ENCODE measurements at places on chromosomes 2 and 18.

DNA sequence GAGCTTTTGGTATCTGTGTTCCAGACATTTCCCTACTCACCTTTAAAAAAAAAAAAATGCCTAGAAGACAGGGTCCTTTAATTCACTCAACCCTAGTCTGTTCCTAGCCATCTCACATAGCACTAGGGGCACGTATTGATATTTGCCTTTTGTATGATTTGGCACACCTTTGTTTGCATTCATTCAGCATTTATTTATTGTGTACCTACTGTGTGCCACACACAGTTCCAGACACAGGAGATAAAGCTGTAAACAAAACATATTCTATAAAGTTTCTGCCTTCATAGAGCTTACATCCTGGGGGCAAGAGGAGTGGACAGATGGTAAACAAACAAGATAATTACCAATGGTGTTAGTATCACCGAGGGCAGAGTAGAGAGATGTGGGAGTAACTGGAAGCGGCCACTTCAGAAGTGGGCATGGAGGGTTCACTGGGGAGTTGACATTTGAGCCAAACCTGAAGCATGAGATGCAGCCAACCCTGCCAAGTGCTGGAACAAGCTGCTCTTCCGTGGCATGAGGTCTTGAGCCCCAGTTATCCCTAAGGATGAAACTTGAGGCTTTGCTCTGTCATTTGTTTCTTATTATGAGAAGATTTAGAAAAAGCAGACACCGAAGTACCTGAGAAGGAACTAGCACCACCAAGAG lies 18.2 kb downstream of the MAPRE2 start:
- DNase-seq, result no peak

DNA sequence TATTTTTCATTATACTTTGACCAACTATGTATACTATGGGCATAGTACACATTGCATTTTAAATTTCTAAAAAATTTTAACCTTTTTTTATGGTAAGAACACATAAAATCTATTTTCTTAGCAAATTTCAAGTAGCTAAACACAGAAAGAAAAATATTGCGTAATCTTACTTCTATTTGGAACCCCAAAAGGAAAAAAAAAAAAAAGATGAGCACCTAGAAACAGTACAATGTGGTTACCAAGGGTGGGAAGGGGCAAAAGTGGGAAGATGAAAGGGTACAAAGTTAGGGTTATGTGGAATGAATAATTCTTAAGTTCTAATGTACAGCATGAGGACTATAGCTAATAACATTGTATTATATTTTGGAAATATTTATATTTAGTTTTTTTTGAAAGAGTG lies 205.0 kb upstream of the EPHA4 start:
- no peak for DNase-seq

DNA sequence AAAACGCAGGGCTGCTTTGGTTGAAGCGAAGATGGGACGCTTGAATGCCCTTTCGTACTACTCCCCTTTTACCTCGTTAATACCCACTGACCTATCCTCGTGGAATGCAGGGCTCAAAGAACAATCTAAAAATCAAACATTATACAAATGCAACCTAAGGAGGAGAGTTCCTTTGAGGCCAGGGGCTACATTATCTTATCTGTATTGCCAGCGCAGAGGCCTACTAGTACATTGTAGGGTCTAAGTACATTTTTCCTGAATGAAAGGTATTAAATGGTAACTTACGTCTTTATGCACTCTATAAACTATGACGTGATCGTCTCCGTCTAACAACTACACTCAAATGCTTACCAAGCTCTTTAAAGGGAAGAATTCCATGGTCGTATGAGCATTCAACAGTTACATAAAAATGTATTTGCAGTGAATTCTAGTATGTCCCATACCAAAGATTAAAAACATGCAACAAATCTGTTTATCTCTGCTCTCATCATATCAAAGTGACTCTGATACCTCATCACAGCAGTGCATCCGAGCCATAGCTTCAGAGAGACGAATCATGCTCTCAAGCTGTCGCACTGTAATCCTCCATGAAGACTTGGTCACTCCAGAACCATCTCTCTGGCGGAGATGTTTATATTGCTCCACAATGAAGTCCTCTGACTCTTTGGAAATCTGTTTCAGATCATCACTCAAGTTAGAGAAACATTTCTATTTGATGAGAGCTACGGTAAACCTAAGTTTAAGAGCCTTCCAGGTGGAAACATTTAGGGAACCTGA lies 14.1 kb upstream of the LCT start:
- no peak for DNase-seq

GRCh38 chr2:41719756-41720155 lies 328.1 kb upstream of the PKDCC start:
- DNase-seq, result no peak

DNA sequence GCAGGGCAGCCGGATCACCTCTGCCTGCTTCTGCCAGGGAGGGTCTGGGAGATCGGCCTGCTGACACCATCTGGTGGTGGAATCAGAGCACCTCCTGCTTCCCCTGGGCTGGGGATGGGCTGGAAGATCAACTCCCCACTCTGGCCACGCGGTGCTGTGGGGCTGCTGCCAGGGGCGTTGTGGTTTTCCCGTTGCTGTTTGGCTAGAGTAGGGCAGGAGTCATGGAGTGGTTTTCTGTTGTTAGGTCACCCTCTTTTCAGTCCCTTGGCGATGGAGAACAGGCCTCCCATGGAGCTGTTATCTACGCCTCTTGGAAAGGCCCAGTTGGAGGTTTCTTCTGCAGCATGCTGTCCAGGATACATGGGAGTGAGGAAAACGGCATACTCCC lies 15.2 kb downstream of the BCL2L11 start:
- no peak for DNase-seq

DNA sequence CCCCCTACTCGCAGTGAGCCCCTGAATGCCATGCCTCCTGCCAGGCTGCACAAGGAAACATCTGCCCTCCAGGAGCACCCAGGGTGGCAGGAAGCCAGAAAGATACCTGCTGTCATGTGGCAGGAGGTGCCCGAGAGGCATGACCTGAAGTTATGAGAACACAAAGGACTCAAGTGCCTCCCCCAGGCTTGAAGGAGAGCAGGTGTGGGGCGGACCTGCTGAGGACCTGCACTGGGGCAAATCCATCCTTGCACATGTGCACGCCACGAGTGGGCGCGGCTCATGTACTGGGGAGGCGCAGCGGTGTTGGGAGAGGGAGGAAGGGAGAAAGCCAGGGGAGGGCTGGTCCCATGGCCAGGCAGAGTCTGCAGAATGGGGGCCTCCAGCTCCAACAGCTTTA lies 26.9 kb downstream of the SDC1 start:
- DNase-seq, result no peak

DNA sequence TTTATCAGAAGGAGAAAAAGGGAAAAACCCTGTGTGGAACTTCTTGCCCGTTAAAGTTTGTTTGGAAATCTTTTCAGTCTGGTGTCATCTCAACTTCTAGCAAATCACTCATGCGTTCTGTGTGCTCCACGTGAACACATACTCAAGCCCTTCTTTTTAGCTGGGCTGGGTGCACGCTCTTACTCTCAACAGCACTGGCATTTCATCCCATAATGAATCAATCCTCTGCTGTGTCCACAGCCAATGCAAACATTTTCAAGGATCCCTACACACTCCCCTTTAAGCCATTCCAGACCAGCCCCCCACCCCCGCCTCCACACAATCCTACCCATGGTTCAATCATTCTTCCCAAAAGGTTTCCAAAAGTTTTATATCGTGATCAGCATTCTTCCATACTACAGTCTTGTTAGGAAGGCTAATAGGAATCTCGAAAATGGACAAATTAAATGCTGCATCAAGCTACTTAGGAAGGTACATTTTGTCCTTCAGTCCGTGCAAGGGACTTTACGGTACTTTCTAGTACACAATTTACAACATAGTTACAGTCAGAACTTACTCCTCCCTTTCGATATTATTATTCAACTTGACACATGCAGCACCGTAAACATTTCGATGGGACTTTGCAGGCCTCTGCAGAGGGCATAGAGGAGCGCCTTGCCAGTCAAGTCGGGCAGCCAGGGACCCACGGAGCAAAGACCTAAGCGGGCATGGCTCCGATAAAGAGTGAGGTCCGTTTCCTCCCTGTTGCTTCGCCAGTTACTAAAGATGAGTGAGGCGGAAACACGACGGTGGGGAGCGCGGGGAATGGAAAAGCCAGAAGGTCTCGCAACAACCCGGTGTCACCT lies 1.4 kb downstream of the PTGR3 start:
- DNase-seq, result no peak

DNA sequence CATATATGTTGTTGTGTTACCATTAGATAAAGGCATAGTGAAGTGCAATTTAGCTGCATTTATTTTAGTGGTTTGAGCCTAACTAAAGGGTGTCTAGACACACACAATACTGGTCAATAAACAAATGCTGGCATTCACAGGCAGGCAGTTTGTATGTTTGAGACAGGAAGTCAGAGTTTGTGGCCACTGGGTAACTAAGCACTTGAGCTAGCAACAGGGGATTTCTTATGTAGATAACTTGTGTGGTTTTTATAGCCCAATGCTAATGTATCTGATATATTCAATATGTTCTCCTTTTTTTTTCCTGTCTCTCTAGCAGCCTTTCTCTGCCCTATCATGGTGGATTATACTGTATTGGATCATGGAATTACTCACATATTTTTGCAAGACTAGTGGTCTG lies 38.1 kb downstream of the LRRTM4 start:
- DNase-seq, result no peak

DNA sequence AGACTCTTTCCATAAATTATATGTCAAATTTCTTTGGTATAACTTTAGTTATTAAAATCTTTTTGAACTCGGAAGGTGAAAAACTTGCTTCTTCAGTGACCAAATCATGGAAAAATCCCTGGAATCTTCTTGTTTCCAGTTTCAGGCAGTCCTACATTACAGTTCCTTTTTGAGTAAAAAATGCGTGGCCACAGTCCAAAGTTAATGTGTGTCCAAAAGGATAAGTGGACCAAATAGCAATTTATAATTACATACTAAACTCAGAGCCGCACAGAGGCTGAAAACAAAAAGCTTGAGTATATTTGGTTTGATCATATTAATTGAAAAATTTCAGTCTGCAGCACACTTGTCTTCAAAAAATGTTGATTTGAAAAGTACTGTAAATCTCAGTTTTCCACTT lies 28.4 kb upstream of the DYNC2LI1 start:
- DNase-seq, result no peak

GRCh38 chr2:38948995-38949394 lies 59.3 kb downstream of the ARHGEF33 start:
- DNase-seq, result no peak

DNA sequence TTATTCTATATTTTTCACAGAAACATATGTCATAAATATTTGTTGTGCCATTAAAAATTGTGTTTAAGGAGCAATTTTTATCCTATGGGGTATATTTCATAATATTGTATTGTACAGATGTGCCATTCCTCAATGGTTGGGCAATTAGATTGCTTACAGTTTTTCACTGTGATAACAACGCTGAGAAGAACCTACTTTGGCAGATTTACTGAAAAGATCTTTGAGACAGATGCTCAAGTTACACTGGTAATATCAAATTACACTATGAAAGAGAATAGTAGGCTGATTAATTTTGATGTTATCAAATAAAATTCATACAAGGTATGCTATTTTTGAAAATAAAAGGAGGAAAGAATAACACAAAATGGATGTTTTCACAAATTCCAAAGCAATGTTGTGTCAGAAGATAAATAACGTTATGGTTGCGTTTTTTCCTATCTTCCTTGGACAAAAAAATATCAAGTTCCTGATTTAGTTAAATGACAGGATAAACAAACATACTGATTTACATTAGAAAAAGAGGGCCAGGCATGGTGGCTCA lies 335.1 kb upstream of the ZNF521 start:
- no peak for DNase-seq

GRCh38 chr18:3688690-3689089 lies 238.7 kb downstream of the TGIF1 start:
- no peak for DNase-seq

DNA sequence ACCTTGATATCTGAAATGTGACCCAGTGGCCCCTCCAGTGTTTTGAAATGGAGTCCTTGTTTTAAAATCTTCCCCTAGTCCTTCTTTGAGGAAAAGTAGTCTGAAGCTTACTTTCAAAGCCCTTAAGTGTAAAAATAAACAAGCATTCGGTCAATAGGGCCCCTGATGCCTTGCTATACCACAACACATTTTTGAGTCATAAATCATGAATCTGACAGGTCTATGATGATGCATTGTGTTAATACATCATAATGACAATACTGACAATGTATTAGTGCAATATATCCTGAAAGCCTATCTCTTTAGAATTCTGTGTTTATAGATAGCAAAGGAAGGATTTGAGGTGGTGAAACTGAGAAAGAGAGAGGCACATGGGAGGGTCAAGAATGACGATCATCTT lies 464.2 kb downstream of the MEIS1 start:
- no peak for DNase-seq

DNA sequence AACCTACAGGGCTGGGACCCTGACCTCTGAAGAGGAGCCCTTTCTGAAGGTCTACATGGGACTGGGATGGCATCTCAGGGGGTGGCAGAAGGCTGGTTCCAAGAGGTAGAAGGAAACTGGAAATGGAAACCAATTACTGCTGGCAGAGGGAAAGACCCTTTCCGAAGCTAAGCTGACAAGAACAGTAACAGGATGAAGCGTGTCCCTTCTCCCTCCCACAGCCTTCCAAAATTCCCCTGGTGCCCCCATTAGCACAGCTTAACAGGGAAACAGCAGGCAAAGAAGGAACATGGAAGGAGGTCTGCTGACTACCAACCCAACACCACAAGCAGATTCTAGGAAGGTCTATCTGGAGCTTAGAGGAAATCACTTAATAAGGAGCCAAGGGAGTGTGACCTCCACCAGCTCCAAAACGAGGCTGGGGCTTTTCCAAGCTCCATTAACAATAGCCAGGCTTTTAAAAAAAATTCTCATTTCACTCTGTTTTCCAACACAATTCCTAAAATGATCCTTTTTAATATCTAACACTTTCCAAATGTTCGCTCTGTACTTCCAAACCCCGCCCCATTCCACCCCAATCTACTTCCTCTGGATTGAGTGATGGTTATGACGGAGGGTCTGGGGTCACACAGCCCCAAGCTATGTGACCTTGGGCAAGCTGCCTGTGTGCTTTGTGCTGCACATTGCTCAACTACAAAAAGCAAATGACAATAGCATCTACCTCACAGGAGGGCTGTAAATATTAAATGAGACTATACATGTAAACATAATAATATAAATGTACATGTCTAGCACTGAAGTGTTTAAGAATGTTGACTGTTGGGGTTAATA lies 55.2 kb downstream of the STK39 start:
- no peak for DNase-seq

- no peak for DNase-seq
These were observed 96.8 kb downstream of the MSH2 start for GRCh38 chr2:47499621-47500309.

DNA sequence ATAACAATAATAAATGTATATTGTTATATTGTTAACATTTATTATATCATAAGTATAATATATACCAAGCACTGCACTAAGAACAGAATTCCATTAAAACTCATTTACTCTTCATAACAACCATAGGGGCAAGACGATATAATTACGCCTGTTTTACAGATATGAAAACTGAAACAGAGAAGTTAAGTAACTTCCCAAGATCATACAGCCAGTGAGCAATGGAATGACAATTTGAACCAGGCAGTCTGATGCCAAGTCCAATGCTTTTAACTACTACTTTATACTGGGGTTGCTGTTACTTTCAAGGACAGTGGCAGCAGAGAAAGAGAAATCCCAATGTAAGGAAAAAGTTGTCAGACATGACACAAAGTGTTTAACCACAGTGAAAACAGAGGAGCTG lies 338.8 kb upstream of the ID2 start:
- no peak for DNase-seq

- DNase-seq, result no peak
These were observed 5.3 kb downstream of the PLEKHH2 start for GRCh38 chr2:43642363-43642762.

Data from H1 (cell line).